Tibial nerve (tissue), 4 donors: ENCODE measurements at places on chromosomes 6 and 20.

DNA sequence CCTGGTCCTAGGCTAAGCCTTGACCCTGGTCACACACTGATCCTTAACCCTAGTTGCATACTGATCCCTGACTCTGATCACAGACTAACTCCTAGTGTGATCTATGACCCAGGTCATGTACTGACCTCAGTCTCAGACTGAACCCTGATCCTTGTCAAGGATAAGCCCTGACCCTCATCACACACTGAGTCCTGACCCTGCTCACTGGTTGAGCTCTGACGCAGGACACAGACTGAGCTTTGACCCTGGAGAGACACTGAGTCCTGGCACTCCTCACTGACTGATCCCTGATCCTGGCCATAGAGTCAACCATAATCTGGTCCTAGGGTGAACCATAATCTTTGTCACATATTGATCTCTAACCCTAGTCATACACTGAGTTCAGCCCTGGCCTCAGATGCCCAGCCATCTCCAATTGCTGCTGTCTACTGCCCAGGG is 37.9 kb downstream of the KCNB1 start:
- no peaks in the 10 kb centered on the region for H3K4me1 ChIP-seq
- no peak overlapping the region for H3K4me3 ChIP-seq
- no peaks in the 10 kb centered on the region for H3K27me3 ChIP-seq
- no peak for DNase-seq
- H3K27ac ChIP-seq = no peak overlapping the region

GRCh38 chr20:53447316-53447715 is 146.3 kb downstream of the ZNF217 start:
- no peak overlapping the region for H3K4me3 ChIP-seq
- H3K27me3 ChIP-seq = no peaks in the 10 kb centered on the region
- H3K4me1 ChIP-seq = no peaks in the 10 kb centered on the region
- DNase-seq = no peak

GRCh38 chr20:6122873-6123648 is at the start of gene FERMT1:
TSS of gene FERMT1 (minus strand) at chr20:6123030. CDS start at chr20:6119554, 3,476 bp downstream.
- DNase-seq = no peak
- H3K27me3 ChIP-seq = peaks cover 11% of the 10 kb centered on the region
- H3K4me3 ChIP-seq = peak within 1 kb of the TSS; percentile 50
- no peaks in the 10 kb centered on the region for H3K4me1 ChIP-seq

- no peaks in the 10 kb centered on the region for H3K27me3 ChIP-seq
- no peak overlapping the region for H3K27ac ChIP-seq
- no peak for DNase-seq
- peaks cover 27% of the 10 kb centered on the region for H3K4me1 ChIP-seq
Measured at GRCh38 chr6:52371656-52372191, 9.8 kb downstream of the PAQR8 start.

DNA sequence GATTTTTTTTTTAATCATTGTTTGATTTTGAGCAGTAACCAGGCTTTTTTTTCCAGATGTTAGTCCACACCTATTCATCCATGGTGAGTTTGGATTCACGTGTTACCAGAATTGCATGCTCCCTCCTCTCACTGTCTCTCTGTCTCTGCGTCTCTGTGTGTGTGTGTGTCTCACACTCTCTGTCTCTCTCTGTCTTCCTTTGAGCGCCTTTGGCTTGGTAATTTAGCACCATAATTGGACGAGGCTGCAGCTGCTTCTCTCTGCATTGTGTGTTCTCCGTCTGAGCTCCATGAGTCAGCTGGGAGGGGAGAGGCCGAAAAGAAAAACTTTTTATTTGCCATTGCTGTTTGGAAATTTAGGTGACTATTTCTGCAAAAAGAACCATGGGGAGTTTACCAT is 3.4 kb downstream of the TFAP2B start:
- H3K4me1 ChIP-seq = peaks cover 5% of the 10 kb centered on the region
- H3K27ac ChIP-seq = no peak overlapping the region
- H3K4me3 ChIP-seq = no peak overlapping the region

GRCh38 chr20:35263532-35264341 is 14.2 kb downstream of the MMP24OS start:
- peaks cover 13% of the 10 kb centered on the region for H3K4me1 ChIP-seq
- H3K36me3 ChIP-seq = peaks cover 46% of the 10 kb centered on the region
- H3K27me3 ChIP-seq = no peaks in the 10 kb centered on the region
- H3K27ac ChIP-seq = peak overlapping the region; percentile 75
- H3K4me3 ChIP-seq = no peak overlapping the region

GRCh38 chr6:56270812-56271441 is 23.5 kb upstream of the COL21A1 start:
- H3K27me3 ChIP-seq = no peaks in the 10 kb centered on the region
- DNase-seq = no peak
- H3K4me3 ChIP-seq = no peak overlapping the region
- H3K4me1 ChIP-seq = no peaks in the 10 kb centered on the region

DNA sequence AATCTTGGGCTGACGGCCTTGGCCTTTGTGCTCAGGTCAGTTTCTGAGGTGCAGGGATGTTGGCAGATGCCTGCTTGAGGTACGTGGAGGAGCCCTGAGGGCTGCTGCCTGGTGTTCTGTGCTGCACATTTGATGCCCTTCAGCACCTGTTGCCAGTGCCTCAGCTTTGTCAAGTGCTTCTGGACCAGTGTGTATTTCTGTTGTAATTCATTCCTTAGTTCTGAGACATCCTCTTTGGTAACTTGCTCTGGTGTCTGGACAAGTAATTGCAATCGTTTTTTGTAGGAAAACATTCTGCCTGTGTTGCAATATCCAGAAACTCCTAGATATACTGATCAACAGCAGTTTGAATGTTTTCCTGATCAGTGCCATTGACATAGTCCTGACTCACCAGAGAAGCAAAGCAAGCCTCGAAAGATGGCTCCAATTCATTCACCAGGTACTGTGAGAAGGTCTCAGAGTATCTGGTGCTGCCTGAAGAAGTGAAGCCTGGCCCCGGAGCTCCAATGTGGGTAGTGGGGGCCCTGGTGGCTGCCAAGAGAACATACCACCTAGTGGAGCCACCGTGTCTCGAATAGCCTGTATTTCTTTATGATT is 26.7 kb downstream of the ZNF337 start:
- no peak for DNase-seq
- H3K4me3 ChIP-seq = no peak overlapping the region
- no peaks in the 10 kb centered on the region for H3K27me3 ChIP-seq
- H3K4me1 ChIP-seq = no peaks in the 10 kb centered on the region
- H3K27ac ChIP-seq = no peak overlapping the region

DNA sequence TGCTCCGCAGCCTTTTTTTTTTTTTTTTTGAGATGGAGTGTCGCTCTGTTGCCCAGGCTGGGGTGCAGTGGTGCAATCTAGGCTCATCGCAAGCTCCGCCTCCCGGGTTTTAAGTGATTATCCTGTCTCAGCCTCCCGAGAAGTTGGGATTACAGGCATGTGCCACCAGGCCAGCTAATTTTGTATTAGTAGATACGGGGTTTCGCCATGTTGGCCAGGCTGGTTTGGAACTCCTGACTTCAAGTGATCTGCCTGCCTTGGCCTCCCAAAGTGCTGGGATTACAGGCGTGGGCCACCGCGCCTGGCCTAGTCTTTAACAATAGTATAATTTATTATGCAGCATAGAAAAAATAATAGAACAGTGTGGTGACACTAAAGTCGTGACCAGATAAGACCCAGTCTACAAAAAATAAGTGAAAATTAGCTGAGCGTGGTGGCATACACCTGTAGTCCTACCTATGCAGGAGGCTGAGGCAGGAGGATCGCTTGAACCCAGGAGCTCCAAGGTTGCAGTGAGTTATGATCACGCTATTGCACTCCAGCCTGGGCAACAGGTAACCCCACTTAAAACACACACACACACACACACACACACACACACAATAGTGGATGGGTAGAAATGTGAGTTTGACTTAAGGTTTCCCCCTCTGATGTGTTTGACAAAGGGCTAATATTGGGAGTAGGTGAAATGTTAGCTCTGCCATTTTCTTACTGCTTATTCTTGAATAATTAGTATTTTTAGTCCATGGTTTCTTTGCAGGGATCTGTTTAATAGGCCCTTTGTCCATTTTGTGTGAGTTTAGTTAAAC is 6.5 kb downstream of the PIM1 start:
- DNase-seq = no peak
- peaks cover 18% of the 10 kb centered on the region for H3K36me3 ChIP-seq
- H3K27me3 ChIP-seq = no peaks in the 10 kb centered on the region
- peaks cover 25% of the 10 kb centered on the region for H3K4me1 ChIP-seq
- H3K4me3 ChIP-seq = no peak overlapping the region
- no peak overlapping the region for H3K27ac ChIP-seq

- H3K27ac ChIP-seq = no peak overlapping the region
- no peak overlapping the region for H3K4me3 ChIP-seq
- H3K36me3 ChIP-seq = no peaks in the 10 kb centered on the region
- no peaks in the 10 kb centered on the region for H3K27me3 ChIP-seq
Measured at GRCh38 chr20:23147647-23147963, 61.5 kb upstream of the CD93 start.

GRCh38 chr20:40673442-40673841 is 15.6 kb downstream of the MAFB start:
- H3K36me3 ChIP-seq = no peaks in the 10 kb centered on the region
- no peaks in the 10 kb centered on the region for H3K4me1 ChIP-seq
- DNase-seq = no peak
- H3K27ac ChIP-seq = no peak overlapping the region
- no peak overlapping the region for H3K4me3 ChIP-seq

- H3K27me3 ChIP-seq = no peaks in the 10 kb centered on the region
- DNase-seq = no peak
- peaks cover 9% of the 10 kb centered on the region for H3K4me1 ChIP-seq
- no peaks in the 10 kb centered on the region for H3K36me3 ChIP-seq
Measured at GRCh38 chr6:15017261-15017660, 228.6 kb upstream of the JARID2 start.

DNA sequence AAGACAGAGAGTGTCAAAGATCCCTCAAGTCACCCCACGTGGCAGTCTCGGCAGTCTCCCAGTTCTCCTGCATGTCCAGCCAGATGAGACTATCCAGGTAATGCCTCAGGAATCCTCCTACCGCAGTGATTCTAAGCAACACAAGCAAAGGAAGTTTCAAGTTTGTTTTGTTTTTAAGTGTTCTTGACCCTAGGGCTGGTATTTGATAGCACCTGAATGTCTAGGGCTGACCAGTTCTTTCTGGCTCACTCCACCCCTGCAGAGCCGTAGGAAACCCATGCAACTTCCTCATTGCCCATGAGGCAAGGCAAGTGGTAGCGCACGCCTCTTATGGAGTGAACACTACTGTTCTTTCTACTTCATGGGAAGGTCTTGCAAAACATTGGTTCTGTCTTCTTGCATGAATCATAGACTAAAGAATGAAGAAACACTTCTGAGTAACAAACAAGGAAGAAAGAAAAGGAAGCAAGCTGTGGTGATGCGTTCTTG is 24.8 kb upstream of the FOXQ1 start:
- DNase-seq = no peak
- peaks cover 1% of the 10 kb centered on the region for H3K27me3 ChIP-seq
- H3K4me1 ChIP-seq = no peaks in the 10 kb centered on the region

- no peaks in the 10 kb centered on the region for H3K27me3 ChIP-seq
- H3K27ac ChIP-seq = no peak overlapping the region
- H3K4me1 ChIP-seq = peaks cover 4% of the 10 kb centered on the region
- no peak for DNase-seq
Measured at GRCh38 chr6:10725044-10725443, 2.2 kb downstream of the TMEM14C start.

DNA sequence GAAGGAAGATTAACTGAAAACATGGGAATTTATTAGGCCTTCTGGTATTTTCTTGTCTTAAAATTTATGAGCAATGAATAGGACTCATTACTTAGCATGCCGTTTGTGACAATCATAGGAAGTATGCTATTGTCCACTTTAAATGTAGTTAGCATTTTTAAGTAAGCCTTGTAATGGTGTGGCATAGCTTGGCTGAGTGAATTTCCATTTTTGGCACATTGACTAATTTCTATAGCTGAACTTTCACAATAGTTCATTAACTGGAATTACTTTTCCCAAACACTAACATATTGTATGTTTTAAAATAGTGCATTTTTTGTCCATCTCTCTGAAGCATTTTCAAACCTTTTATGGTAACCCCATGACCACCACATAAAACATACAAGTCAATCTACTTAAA is 15.7 kb downstream of the RSPO3 start:
- no peak overlapping the region for H3K27ac ChIP-seq
- H3K27me3 ChIP-seq = no peaks in the 10 kb centered on the region
- no peak overlapping the region for H3K4me3 ChIP-seq
- H3K4me1 ChIP-seq = no peaks in the 10 kb centered on the region
- DNase-seq = no peak

- H3K27ac ChIP-seq = no peak overlapping the region
- H3K36me3 ChIP-seq = no peaks in the 10 kb centered on the region
- no peaks in the 10 kb centered on the region for H3K27me3 ChIP-seq
Measured at GRCh38 chr6:106749609-106750008, 120.2 kb downstream of the QRSL1 start.

GRCh38 chr20:47235111-47235510 is 121.4 kb downstream of the ZMYND8 start:
- H3K4me3 ChIP-seq = no peak overlapping the region
- no peak for DNase-seq
- H3K36me3 ChIP-seq = peaks cover 77% of the 10 kb centered on the region
- peaks cover 22% of the 10 kb centered on the region for H3K4me1 ChIP-seq
- H3K27me3 ChIP-seq = no peaks in the 10 kb centered on the region

DNA sequence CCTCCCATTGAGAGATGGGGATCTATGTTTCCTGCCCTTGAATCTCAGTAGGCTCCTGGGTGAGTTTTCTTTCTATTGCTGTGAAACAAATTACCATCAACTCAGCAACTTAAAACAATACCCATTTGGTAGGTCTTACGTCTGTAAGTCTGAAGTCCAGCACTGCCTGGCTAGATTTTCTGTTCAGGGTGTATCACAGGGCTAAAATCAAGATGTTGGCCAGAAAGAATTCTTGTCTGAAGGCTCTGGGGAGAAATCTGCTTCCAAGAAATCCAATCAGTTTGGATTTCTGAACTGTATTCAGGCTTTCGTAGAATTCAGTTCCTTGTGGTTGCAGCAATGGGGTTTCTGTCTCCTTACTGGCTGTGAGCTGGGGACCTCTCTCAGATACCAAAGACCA is 99.6 kb upstream of the SLC24A3 start:
- H3K27me3 ChIP-seq = no peaks in the 10 kb centered on the region
- no peak overlapping the region for H3K27ac ChIP-seq
- no peaks in the 10 kb centered on the region for H3K4me1 ChIP-seq
- H3K36me3 ChIP-seq = no peaks in the 10 kb centered on the region

DNA sequence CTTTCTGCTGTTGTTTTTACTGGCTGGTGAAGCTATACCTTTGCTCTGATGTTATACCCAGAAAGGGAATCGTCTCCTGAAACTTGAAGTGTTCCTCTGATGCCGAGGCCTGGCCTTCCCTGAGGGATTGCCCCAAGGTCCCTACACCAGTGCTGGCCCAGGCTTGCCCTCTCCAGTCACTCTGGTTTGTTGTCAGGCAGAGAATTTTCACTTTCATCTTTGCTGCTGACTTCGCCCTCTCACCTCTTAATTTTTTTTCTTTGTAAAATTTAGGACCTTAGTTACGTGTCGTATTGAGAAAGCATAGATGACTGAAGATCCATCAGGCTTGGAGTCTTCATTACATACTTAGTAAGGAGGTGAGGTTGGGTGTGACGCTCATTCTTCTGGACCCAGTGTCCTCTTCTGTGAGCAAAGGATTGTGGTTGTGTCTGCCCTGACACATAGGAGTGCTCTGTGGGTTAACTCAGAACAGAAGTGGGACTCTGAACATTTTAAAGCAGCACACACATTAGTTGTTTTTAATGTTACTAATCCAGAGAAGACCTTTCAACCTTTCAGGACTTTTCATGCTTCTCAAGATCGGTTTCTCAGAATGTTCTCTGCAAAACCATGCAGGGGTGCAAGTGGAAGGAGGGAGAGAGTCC is 45.4 kb downstream of the TULP4 start:
- H3K36me3 ChIP-seq = no peaks in the 10 kb centered on the region
- no peak overlapping the region for H3K27ac ChIP-seq
- H3K27me3 ChIP-seq = no peaks in the 10 kb centered on the region
- no peaks in the 10 kb centered on the region for H3K4me1 ChIP-seq
- DNase-seq = no peak

- no peaks in the 10 kb centered on the region for H3K4me1 ChIP-seq
- H3K36me3 ChIP-seq = no peaks in the 10 kb centered on the region
- no peaks in the 10 kb centered on the region for H3K27me3 ChIP-seq
Measured at GRCh38 chr6:40953486-40953885, 85.5 kb downstream of the UNC5CL start.
